Activated effector memory CD4-positive, alpha-beta T cell treated with Interleukin-2 at 50 U/mL for 16 hours (primary cell): ENCODE measurements at places on chromosomes 4 and X.

GRCh38 chr4:182449186-182449929, 206.2 kb downstream of the TENM3 start:
- DNase-seq: no peak

GRCh38 chr4:139736661-139737060, 71.0 kb downstream of the MGST2 start:
- DNase-seq: no peak

DNA sequence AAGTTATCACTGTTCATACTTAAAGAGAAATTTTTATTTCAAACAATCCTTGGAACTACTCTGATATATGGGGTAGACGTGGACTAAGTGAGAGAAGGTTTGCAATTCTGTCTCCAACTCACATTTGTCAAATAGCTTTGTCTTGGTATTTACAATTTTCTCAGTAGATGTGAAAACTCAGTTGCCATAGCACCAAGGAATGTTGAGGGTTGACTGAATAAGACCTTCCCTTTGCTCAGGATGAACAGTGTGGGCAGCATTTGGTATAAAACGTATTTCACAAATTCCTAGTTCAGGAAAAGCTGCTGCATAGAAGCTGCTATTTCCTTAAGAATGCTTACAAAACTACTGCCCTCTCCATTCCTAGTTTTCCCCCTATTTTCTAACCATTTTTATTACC, 399.5 kb downstream of the NKX6-1 start:
- no peak for DNase-seq

DNA sequence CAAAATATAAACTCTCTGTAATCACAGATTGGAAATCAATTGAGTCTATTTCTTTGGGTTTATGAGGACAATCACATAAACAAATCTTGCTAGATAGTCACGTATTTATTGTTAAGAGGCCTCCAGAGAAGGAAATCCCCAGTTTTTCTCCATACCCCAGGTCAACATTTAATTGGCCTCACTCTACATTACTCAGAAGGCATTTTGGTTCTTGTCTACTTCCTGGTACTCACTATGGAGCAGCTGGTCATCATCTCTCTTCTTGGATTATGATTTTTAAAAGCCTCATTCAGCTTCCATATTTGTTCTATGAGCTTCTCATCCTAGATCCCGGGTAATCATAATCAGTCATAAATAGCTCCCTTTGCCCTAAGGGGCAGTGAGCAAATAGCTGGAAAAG, 81.6 kb upstream of the LNX1 start:
- DNase-seq: no peak
